M059J (cell line): ENCODE measurements at places on chromosomes 6 and 20. TPM values are rescaled to one million over a fixed set of nuclear protein-coding genes. Genes with fewer than 3 reads are reported as not detected.

DNA sequence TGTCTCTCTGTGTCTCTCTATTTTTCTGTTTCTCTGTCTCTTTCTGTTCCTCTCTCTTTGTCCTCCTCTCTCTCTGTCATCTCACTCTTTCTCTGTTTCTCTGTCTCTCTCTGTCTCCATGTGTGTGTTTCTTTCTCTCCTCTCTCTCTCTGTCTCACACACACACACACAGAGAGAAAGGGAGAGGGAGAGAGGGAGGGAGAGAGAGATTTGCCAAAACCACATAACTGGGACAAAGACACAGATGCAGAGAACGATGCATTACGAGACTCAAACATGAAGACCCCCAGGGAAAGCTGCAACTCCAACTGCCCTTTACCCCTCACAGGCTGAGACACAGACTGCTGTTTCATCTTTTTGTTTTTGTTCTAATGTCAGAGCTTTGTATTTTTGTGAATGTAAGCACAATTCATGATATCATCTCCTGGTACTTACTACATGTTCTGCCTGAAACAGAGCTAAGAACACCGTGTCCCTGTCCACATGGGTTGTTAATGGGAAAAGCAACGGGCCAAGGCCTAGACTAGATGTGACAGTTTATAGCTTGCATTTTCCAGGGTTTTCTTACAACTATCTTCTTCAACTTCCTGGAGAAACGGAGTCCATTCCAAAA lies 177.1 kb upstream of the ARID1B start:
- DNase-seq, result no peak

DNA sequence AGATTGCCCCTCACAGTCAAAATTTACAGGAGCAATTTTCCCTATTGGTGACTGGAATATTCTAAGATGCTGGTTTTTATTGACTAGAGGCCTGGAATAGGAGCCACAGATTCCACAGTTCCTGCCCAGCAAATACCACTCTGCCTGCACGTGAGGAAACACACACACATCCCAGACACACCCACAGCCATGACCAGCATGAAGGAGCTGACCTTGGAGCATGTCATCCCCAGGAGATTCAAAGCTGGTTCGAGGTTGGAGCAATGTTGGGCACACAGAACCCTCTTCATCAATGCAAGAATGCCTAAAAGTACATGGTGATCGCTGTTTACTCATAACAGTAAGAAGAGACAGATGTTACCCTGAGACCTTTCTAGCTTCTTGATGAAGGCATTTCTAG lies 244.6 kb upstream of the FOXQ1 start:
- DNase-seq, result no peak

- no peak for DNase-seq
Observed at GRCh38 chr20:34362502-34363061, 491 bp upstream of the ITCH start.

DNA sequence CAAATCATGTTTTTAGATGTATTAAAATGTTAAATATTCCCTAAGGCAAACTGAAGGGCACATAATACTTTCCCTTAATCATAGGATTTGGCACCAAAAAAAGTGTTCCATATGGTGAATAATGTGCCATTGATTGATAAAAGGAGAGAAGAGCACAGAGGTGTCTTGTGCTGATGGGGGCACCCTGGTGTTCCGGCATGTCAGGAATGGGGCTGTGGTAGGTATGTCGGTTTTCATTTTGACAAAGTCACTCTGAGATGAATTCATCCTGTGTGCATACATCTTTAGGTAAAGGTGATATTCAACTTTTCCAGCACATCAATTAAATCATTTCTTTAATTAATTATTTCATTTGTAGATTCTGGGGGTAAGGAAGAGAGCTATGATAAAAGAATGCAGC lies 36.8 kb downstream of the CENPW start:
- no peak for DNase-seq

GRCh38 chr20:36472637-36473090 lies 68.7 kb upstream of the MYL9 start:
- DNase-seq, result no peak

DNA sequence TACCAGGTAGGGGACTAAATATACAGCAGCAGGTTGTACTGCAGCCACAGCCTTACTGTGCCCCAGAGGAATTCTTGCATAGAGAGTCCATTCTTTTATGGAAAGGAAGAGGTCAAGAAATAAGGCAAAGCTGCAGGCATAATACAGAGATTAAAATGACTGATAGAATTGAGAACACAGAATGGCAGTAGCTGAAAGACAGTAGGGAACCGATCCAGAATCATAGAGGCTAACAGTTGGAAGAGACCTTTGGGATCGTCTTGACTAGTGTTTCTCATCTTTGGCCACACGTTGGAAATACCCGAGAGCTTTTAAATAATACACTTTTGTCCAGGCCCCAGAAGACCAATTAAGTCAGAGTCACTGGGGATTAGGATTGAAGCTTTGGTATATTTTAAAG lies 492.6 kb upstream of the SOX4 start:
- DNase-seq, result no peak

GRCh38 chr6:89952105-89952671 lies 57.9 kb downstream of the GJA10 start:
- peak; percentile 31 for DNase-seq

DNA sequence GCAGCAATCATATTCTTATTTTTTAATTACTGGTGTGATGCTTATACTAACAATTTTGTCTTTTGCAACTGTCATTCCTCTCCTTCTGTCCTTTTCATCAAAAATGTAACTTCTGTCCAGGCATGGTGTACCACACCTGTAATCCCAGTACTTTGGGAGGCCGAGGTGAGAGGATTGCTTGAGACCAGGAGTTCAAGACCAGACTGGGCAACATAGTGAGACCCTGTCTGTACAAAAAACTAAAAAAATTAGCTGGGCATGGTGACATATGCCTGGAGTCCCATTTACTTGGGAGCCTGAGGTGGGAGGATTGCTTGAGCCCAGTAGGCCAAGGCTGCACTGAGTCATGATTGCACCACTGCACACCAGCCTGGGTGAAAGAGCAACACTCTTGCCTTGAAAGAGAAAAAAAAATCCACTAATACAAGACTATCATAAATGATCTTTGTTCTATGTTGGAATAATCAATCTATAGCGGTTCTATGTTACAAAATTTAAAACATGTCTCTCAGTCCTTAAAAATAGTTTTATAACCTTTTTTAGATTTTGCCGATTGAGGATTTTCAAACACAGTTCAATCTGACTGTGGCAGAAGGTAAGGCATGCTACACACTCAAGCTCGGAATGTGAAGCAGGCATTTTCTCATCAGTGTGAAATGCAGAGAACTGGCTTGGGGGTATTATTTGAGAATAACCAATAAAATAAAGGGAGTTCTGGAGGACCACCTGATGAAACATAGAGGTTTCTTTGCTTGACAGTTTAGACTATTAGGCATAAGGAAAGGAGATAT lies 70.4 kb downstream of the ENPP1 start:
- no peak for DNase-seq

DNA sequence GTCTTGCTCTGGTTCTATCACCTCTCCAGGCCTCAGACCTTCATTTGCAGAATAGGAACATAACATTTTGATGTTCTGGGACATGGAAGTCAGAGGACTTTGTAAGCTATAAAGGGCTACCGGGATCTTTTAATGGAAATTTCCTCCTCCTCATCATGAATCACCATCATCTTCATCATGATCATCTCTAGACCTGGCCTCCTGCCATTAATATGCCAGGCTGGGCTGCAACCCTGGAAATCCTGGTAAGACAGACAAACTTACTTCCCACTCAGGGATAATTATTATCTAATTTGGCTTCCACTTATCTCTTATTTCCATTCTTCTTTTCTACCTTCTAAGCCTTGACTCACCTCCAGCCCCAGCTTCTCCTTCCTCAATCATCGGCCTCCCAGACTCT lies 41.0 kb upstream of the MRPS18A start:
- no peak for DNase-seq

DNA sequence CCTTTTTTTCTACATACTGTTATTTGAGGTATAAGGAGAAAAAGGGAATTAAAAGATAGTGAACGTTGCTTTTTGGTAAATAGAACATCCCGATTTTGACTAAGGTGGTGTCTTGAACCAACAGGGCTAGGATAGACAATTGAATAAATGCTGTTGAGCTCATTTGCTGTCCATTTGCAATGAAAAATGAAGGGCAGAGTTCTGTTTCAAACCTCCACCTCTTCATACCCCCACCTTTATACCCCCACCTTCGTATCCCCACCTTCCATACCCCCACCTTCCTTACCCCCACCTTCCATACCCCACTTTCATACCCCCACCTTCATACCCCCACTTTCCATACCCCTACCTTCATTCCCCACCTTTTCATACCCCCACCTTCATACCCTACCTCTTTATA lies 93.4 kb upstream of the NAA20 start:
- no peak for DNase-seq

DNA sequence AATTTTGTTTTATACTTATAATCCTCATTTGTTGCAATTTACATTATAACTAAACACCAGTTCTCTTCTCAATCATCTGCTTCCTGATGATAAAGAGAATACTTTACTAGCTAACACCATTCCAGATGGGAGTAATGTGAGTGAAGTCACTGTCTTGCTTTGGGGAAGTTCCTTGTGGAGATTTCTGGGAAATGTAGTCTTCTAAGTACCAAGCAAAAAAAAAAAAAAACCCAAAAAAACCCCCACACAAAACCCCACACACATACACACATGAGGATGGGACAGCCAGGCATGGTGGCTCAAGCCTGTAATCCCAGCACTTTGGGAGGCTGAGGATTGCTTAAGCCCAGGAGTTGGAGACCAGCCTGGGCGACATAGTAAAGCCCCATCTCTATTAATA lies 2.2 kb upstream of the SNPH start:
- no peak for DNase-seq

Gene UBR2
- 13.2 and 24.3 TPM in 2 replicates for total RNA-seq
